Sigmoid colon (tissue), 7 donors: ENCODE measurements at places on chromosomes 4 and X. TPM values are rescaled to one million over a fixed set of nuclear protein-coding genes. Genes with fewer than 3 reads are reported as not detected.
A peak's percentile ranks its signal among the peaks of the same experiment; 100 is the strongest.

The NUP62CL gene
- polyA plus RNA-seq = 3.2 TPM

- no peak overlapping the region for H3K4me3 ChIP-seq
- no peak for DNase-seq
These were observed 81.5 kb downstream of the RCHY1 start for GRCh38 chr4:75432683-75433082.

DNA sequence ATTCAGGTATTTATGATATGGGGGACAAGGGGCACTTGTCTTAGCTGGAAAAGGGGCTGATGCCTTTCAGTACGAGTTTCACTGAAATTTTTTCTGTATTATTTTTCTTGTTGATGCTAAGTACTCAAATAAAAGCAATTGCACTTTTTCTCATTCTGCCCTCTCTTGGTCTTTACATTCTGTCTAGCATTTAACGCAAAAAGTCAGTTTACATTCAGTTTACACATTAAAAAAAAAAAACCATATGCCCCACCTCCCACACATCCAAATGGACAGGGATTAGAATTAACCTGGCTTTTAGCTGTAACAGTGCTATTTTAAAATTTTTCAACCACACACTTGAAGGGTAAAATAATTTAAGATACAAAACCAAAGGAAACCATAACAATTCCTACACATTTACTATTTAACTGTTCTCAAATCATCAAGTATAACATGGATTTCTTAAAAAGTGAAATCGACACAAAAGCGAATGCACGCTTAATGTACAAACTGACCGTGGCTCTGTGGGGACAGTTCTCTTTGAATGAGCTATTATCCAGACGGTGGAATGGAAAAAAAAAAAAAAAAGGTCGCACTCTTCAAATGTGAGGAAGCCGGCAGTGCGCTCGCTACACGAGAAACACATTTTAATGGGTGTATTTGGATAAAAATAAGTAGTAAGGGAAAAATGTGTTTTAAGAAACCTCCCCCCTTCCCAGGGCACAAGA lies 1.4 kb downstream of the AMMECR1 start:
- no peaks in the 10 kb centered on the region for H3K36me3 ChIP-seq
- H3K27ac ChIP-seq = peak overlapping the region; percentile 83
- peak overlapping the region; percentile 81 for H3K4me3 ChIP-seq
- no peaks in the 10 kb centered on the region for H3K27me3 ChIP-seq

GRCh38 chr4:84855774-84856173 lies 110.7 kb downstream of the WDFY3 start:
- H3K36me3 ChIP-seq = peaks cover 3% of the 10 kb centered on the region
- peaks cover 8% of the 10 kb centered on the region for H3K4me1 ChIP-seq
- DNase-seq = no peak
- H3K27ac ChIP-seq = no peak overlapping the region

DNA sequence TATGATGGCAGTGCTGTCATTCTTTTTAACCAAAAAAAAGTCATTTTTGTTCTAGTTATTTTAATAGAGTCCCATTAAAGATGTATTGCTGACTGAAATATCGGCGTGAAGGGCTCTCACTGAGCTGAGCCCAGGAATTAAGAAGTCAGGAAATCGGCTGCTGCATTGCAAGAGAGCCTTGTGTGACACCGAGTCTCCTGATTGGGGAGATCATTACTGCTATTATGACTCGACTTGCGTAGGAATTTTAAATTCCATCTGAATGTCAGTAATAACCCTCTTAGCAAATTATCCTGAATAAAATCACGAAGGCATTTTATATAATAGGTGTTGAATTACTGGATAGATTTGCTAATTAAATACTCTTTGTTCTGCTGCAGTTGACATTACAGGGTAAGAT lies 111.5 kb downstream of the POLA1 start:
- no peak overlapping the region for H3K4me3 ChIP-seq
- no peak overlapping the region for H3K27ac ChIP-seq
- no peaks in the 10 kb centered on the region for H3K27me3 ChIP-seq
